ENCODE measurements at places on chromosomes 7 and 10.

- no peaks in the 10 kb centered on the region for H3K36me3 ChIP-seq
- H3K4me3 ChIP-seq: no peak overlapping the region
- DNase-seq: no peak
These were observed 12.4 kb upstream of the PTPN12 start for GRCh38 chr7:77524731-77525130.

GRCh38 chr7:101913851-101914250 lies 96.4 kb downstream of the CUX1 start:
- no peak overlapping the region for H3K4me3 ChIP-seq
- no peaks in the 10 kb centered on the region for H3K27me3 ChIP-seq
- no peaks in the 10 kb centered on the region for H3K36me3 ChIP-seq
- H3K27ac ChIP-seq: peak overlapping the region; percentile 45
- peak; percentile 87 for DNase-seq
- peaks cover 11% of the 10 kb centered on the region for H3K4me1 ChIP-seq

GRCh38 chr7:366161-366803 lies 76.3 kb downstream of the FOXL3 start:
- no peak overlapping the region for H3K4me3 ChIP-seq
- no peaks in the 10 kb centered on the region for H3K4me1 ChIP-seq
- H3K36me3 ChIP-seq: no peaks in the 10 kb centered on the region
- H3K27me3 ChIP-seq: peaks cover 3% of the 10 kb centered on the region
- no peak overlapping the region for H3K27ac ChIP-seq

DNA sequence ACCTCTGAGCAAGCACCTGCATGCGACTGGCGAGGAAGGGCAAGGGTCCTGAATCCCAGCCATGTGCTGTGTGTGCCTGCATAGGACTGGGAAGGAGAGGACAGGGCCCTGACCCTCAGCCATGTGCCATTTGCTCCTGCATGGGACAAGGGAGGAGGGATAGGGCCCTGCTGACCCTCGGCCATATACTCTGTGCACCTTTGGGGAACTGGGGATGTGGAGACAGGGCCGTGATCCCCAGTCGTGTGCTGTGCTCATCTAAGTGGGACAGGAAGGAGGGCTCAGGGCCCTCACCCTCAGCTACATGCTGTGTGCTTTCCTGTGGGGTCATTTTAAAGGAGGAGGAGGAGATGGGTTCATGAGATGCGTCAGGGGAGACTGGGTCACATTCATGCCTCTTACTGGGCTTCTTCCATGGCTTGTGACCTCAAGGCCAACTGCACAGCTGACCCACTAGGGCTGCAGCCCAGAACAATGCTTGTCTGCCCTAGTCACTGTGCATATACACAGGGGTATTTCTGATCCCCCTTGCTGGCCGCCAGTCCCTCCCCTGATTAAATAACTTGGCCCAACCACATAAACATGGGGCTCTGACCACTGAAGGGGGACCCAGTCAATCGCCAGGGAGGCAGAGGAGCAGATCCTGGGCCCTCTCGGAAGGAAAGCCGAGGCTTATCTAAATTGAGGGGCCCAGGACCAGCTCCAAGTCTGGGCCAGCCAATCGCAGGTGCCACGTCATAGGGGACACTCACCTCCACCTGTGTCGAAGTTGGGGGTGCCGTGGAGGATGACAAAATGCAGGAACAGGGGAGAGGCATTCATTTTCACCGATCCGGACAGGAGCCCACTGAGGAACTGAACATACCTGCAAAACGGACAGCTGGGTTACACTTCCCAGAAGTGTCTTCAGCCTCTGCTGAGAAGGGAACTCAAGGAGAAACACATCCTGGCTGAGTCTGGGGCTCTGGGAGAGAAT lies 167.3 kb downstream of the TNS3 start:
- no peaks in the 10 kb centered on the region for H3K36me3 ChIP-seq
- no peak overlapping the region for H3K27ac ChIP-seq
- no peak for DNase-seq
- no peaks in the 10 kb centered on the region for H3K27me3 ChIP-seq
- H3K4me1 ChIP-seq: no peaks in the 10 kb centered on the region
- H3K4me3 ChIP-seq: no peak overlapping the region

DNA sequence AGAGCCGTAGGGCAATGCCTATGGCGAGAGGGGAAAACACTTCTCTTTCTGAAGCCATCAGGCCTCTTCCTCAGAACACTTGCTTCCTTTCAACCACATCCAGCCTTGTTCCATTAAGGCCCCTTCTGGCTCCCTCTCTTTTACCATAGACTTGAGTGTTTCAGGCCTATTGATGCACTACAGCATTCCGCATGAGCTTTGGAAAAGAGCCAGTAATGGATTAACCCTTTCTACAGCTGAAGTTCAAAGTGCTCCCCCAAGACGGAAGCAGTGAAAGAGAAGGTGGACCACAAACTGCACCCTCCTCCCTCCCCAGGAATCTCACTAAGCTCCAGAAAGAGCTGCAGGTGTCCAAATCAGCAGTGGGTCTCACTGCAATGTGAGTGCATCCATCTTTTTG lies 102.7 kb upstream of the C7orf33 start:
- no peak overlapping the region for H3K4me3 ChIP-seq
- H3K4me1 ChIP-seq: no peaks in the 10 kb centered on the region
- no peak overlapping the region for H3K27ac ChIP-seq
- DNase-seq: no peak

DNA sequence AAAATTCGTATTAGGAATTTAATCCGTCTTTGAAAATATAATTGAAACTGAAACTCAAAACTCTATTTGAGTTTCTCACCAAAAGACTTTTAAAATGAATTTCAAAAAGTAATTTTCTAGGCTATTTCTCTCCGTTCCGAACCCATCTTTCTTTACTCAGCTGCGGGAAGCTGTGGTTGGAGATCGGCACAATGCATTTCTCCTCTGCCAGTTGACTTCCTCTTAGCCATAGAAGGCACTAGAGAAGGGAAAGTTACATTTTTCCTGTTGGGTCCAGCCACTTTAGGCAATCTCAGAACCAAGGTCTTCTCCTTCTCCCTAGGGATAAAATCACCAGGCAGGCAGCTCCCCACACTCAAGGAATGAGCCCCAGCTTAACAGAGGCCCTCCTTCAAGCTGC lies 133.6 kb upstream of the COL1A2 start:
- H3K27me3 ChIP-seq: no peaks in the 10 kb centered on the region
- H3K4me3 ChIP-seq: no peak overlapping the region
- H3K4me1 ChIP-seq: peaks cover 12% of the 10 kb centered on the region

DNA sequence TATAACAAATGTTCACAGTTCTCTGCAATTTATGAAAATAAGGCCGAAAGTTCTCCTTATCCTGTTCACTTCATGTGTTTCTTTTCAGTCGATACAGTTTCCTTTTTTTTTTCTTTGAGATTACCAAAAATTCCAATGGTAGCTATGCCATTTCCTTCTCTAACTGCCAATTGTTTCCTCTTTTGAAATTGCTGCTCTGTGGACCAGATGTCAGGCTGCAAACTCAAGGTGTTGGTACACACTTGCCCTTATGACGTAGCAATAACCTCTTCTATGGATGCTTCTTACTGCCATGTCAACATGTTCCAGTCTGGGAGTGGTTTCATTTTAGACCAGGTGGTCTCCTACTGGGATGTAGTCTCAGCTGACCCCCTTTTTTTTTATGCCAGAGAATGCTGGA lies 52.9 kb downstream of the CASD1 start:
- no peak for DNase-seq
- H3K27ac ChIP-seq: no peak overlapping the region
- H3K4me3 ChIP-seq: no peak overlapping the region

GRCh38 chr10:102310361-102311024 lies 65.2 kb downstream of the GBF1 start:
- H3K36me3 ChIP-seq: no peaks in the 10 kb centered on the region
- H3K4me1 ChIP-seq: peaks cover 43% of the 10 kb centered on the region

Data from cardiac muscle cell (in vitro differentiated cells and primary cell).